Fibroblast of skin of scalp (primary cell): ENCODE measurements at places on chromosomes 6 and 20.

DNA sequence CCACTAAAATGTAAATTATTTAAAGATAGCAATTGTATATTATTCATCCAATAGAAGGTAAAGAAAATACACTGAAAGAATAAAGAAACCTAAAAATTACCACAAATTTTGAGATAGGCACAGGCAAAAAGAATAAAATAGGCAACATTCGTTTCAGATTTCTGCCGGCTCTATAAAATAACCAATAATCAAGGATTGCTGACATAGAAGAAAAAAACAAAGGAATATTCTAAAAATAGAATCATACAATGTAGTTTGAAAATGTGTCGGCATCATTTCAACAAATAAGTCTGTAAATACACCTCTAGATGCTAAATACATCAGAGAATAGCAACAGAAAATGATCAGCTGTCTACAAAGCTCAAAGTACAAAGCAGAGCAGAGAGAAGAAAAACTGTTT, 973.3 kb downstream of the EPHA7 start:
- no peak for DNase-seq

DNA sequence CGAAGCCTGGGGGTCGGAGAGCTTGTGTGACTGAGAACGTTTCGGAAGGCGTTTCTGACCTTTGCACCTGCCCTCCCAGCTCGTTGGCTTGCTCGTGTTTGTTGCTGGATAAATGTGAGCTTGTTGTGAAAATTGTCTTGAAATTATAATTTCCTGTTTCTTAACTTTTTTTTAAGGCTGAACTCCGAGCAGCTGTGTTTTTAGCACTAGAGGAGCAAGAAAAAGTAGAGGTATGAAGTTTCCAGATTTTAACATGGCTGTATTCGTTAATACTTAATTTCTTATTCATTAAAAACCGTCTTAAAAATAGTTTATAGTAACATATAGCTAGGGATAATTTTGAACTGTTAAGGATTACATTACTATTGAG, 672 bp downstream of the CEP43 start:
- no peak for DNase-seq

- DNase-seq, result no peak
These were observed 79.6 kb downstream of the ANKRD60 start for GRCh38 chr20:58148891-58149290.

DNA sequence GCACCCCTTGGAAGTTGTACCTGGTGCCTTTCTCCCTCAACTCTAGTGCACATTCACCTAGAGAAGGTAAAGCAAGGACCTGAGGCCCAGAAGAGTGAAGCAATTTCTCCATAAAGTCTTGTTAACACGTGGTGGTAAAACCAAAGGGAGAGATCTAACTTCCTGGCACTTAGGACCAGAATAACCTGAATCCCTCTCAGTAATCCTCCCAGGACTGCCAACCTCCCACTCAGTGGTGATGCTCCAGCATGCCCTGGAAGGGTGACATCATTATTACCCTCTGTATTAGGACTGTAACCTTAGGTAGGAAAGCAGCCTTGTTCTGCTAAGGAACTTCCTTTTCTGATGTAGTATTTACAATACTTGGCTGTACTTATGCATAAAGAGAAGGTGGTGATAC, 330.6 kb upstream of the MARCKS start:
- no peak for DNase-seq

- DNase-seq, result no peak
These were observed 639 bp upstream of the CD24 start for GRCh38 chr6:106974999-106975737.

GRCh38 chr6:149716181-149716963, 1.5 kb downstream of the LATS1 start:
- no peak for DNase-seq

- DNase-seq, result no peak
These were observed 48.4 kb downstream of the PLAGL2 start for GRCh38 chr20:32158943-32159660.

DNA sequence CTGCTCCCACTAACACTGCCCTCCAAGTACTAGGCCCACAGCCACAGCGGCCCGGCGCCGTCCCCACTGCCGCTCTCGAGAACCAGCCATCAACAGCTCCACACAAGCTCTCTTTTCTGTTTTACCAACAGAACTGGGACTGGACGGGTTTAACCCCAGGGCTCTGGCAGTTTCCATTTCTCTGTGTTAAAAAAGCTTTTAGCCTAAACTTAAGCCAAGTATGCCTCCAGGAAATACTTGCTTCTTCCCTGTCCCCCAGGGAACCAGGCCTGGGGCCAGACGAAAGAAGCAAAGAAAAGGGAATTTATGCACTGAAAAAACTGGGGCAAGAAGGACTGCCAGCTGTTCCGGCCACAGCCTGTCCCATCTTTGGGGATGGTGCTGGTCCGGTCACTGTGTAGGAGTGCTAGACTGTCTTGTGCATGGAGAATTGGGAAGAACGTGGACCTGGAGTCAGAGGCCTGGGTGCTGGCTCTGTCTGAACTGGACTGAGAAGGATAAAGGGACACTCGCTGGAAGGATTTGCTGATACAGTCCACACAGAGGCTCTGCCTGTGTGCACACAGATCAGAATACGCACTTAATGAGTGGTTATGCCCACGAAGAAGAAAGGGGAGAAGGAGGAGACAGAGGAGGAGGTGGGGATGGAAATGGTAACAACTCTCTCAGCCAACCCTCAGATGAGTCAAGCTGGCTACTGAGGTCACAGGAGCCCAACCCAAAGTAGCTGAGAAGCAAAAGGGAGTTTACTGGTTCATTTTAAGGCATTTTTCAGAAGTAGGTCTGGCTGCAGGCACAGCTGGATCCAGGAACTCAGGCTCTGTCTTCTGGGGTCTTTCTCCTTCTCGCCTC, 254.4 kb upstream of the PMEPA1 start:
- peak; percentile 64 for DNase-seq

DNA sequence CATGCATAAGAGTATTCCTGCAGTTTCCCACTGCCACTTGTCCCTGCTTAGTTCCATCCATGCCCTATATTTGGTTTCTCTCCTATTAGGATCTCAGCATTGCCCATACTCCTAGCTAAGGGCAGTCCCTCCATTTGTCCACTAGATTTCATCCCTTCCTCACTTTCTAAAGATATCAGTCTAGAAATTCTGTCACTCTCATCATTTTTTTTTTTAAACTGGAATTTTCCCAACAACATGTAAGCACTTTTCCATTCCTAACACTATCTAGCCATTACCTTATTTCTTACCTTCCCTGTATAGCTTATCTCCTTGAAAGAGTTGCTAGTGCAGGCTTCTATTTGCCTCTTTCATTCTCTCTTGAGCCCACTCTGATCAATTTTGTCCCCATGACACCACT, 312.2 kb downstream of the BTBD3 start:
- no peak for DNase-seq

GRCh38 chr20:59850018-59850641, 83.3 kb downstream of the SYCP2 start:
- peak; percentile 47 for DNase-seq

DNA sequence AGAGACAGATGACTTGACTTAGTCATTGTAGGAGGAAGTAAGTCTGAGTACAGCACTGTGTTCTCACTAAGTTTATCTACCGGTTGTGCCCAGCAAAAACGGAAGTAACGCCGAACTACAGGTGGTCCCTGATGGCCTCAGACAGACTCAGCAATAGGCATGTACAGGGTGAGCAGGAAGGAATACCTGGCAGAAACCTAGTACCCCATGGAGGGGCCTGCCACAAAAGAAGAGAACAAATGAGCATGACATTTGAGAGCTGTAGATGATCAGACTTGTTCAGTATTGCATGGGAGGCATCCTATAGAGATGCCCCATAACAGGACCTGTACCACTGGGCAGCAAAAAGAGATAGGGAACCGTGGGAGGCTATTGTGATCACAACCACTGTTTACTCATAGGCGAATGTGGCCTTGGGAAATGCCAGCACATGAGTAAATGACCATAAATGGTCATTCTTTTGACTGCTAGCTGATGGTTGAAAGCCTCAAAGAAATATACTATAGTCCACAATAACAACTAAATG, 106.4 kb upstream of the TAB2 start:
- DNase-seq, result no peak

GRCh38 chr6:15370733-15371671, 125.1 kb downstream of the JARID2 start:
- no peak for DNase-seq

GRCh38 chr6:127341471-127342202, 1.8 kb downstream of the ECHDC1 start:
- no peak for DNase-seq

- no peak for DNase-seq
These were observed 152.8 kb upstream of the SLC35B3 start for GRCh38 chr6:8588176-8588575.

- no peak for DNase-seq
These were observed 29.8 kb downstream of the DAAM2 start for GRCh38 chr6:39821742-39822532.

- DNase-seq, result peak; percentile 76
These were observed 234.1 kb downstream of the TMEM242 start for GRCh38 chr6:157089258-157089657.

- DNase-seq, result peak; percentile 36
These were observed 110.6 kb downstream of the SYNDIG1 start for GRCh38 chr20:24580006-24580405.

DNA sequence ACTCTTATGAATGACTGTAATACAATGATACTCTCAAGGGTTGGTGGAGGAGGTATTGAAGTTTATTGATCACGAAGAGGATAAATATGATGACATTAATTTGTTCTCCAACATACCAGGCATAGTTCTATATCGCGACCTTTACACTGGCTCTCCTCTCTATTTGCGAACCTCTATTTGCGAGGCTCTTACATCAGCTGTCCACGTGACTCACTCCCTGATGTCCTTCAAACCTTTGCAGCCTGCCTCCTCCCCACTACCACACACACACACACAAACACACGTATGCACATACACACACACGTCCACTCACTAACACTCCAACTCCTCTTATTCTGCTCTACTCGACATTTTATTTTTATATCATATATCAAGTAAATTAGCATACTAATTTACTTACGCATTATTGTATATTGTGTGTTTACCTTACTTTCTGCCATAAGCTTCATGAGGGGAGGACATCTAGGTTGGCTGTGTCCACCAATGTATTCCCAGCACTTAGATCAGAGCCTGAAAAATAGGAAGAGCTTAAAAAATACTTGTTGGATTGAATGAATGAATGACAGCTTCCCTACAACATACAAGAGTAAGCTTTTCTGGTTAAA, 53.3 kb upstream of the TNFRSF21 start:
- DNase-seq, result no peak

DNA sequence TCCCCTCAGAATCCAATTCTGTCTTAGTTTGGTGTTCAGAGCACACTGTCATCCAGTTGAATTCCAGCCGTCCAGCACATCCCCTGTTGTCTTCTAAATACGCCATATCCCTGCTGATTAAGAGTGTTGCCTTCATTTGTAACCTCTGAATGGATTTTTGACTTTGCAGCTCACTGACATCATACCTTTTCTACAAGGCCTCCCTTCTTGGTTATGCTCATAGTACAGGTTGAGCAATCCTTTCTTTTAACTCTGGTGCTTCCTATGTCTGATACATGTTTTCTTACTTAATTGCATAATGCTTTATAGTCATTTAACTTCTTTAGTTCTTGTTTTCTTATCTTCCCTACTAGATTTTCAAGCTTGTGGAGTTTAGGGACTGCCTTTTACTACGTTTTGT, 36.4 kb downstream of the XRN2 start:
- DNase-seq, result no peak

DNA sequence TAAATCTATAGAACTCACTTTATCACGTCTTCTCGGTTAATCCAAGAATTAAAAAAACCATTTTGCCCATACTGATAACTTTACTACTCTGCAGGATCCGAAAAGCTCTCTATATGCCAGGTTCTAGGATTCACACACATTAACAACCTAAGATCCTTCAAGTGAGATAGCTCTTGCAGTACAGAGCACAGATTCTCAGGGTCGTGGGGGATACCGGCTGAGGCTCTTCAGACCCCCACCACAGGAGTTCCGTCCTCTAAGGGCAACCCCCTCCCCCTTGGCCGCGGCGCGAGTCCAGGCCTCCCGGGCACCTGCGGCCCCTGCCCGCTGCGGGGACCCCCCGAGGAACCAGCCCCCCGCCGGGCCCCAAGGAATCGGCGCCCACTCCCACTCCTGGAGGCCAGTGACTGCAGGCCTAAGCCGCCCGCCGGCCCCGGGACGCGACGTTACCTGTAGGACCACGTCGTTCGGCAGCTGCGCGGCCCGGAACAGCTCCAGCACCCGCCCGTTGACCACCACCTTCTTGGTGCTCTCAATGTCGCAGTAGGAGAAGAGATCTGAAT, 892 bp downstream of the REPS1 start:
- DNase-seq, result no peak

- DNase-seq, result no peak
These were observed 227.9 kb downstream of the LAMA2 start for GRCh38 chr6:129110690-129111343.

DNA sequence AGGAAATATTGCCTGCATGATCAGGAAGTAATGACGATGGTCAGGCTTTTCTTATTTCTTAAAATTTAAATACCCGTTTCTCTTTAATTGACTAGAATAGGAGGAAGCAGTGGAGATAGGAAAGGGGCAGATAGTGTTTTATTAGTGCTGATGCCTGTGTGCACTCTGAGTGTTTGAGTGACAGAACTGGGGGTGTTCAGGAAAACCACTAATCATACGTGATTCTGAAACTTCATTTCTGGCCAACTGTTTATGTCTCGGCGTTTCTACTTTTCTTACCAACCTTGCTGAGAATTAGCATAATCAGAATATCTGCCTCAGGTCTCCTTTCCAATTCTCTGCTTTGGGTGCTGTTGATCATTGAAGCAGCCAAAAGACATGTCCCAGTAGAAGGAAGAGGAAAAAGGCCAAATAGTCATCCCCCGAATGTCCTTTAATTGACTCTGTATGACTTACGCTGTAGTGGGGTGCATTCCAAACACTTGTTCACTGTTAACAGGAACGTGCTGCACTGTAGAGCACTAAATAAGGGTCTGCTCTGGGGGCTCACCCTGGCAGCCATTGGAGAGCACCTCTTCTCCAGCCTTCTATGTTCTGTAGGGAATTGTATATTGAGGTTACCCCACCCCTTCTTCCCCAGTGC, 152.9 kb downstream of the JARID2 start:
- DNase-seq, result no peak

- DNase-seq, result no peak
These were observed 2.9 kb downstream of the PKIG start for GRCh38 chr20:44585057-44585963.

DNA sequence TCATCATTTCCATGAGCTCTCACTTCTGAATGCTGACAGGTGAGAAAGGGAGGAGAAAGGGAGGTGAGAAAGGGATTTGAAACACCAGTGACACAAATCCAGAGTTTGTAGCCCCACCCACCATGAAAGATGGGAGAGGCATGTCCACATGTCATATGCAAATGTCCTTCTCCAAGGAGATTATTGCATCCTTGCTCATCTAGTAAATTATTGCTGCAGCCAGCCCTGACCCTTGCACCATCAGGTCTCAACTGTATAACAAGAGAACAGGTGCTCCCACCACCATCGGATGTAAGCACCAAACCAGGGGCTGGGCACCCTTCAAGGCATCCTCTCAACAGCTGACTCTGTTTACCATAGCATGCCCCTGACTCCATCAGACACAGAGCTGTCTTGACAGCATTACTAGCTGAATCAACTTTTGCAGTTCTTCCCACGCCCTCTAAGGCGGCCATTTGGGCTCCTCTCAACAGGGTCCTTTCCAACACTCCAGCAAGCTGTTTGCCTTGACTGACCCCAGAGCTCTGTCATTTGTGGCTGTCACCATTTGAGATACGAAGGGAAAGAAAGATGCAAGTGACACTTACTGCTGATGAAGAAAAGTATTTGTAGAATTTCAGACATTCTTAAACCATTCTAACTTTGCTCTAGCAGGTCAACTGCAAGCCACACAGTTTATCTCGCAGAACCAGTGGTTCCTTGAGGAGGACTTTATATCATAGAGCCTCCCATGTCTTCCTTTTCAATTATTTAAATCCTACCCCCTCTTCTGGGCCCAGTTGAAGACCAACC, 14.2 kb downstream of the GFOD1 start:
- DNase-seq, result no peak
